ENCODE measurements at places on chromosomes 13 and 19. TPM values are rescaled to one million over a fixed set of nuclear protein-coding genes. Genes with fewer than 3 reads are reported as not detected.
A peak's percentile ranks its signal among the peaks of the same experiment; 100 is the strongest.

- DNase-seq = no peak
Measured at GRCh38 chr19:41606215-41606837, 20.5 kb downstream of the CEACAM4 start.

DNA sequence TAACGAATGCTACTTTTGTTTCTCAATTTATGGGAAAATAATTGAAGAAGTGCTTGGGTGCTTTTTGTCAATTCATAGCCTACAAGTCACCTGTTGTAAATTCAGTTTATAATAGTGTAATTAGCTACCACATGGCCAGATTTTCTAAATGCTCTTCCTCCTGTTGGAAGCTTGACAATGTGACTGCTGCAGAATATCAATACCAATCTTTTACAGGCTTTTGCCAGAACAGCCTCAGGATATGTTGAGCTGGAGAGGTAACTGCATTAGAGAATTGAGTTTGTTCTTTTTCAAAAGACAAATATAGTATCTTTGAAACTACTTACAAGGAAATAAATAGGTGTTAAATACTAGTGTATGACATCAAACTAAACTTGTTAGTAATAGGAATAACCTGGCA lies 277.8 kb downstream of the POU4F1 start:
- no peak for DNase-seq

DNA sequence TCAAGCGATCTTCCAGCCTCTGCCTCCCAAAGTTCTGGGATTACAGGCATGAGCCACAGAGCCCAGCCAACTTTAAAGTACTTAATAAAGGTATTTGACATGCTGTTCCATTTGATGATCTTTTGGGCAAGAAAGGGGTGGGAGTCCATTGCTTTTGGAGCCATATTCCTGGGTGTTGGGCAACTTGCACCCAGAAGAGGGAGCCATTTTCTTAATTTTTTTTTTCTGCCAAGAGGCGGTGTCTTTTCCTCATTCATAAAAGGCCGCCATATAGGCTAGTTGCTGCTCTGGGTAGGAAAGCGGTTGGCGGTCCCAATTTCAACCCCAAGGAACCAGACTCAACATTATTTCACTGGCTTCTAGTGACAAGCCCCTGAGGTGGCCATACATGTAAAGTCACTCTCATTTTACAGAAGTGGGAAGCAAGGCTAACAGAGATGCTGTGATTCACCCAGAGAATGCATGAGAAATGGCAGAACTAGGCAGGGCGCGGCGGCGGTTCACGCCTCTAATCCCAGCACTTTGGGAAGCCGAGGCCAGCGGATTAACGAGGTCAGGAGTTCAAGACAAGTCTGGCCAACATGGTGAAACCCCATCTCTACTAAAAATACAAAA lies 139.6 kb downstream of the CACNA1A start:
- DNase-seq = no peak

DNA sequence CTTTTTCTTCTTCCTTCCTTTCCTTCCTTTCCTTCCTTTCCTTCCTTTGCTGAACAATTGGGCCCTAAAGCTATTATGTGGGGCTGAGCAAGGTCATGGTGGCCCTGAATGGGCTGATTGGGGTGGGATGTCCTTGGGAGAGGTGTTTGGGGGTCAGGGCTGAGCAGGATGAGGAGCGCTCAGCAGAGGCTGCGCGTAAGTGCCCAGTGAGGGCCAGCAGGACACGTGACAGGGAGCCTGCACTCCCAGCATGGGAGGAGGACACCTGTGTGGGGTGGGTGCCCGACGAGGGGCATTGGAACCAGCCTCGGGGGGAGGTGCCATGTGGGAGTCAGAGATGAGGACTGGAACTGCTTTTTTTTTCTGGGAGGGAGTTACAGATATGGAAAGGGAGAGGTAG lies 5.4 kb upstream of the LGALS7 start:
- no peak for DNase-seq

GRCh38 chr19:368630-369024 lies 24.0 kb upstream of the MIER2 start:
- DNase-seq = no peak

GRCh38 chr19:42466521-42467182 lies 23.9 kb upstream of the CXCL17 start:
- no peak for DNase-seq

OR7A5 gene
- total RNA-seq = not detected

DNA sequence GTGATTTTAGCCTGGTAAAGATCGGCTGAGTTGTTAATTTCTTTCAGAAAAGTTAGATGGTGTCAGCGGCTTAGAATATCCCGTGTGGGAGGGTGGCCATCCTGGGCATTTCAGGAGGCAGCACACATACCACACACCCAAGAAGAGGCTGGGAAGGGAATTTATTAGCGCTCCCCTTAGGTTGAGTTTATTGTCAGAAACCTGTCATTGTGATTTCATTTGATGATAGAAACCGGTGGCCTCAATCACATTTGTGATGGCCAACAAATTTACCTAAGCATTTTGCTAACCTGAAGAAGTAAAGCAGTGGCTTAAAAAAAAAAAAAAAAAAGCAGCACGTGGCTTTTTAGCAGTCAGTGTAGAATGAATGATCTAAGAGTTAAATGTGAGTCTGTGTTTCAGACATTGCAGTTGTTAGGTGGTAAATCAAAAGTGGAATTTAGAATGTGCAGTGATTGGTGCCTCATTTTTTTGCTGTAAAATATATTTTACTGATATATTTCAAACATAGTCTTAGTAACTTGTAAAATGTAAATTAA lies 2.7 kb downstream of the SIPA1L3 start:
- DNase-seq = no peak

DNA sequence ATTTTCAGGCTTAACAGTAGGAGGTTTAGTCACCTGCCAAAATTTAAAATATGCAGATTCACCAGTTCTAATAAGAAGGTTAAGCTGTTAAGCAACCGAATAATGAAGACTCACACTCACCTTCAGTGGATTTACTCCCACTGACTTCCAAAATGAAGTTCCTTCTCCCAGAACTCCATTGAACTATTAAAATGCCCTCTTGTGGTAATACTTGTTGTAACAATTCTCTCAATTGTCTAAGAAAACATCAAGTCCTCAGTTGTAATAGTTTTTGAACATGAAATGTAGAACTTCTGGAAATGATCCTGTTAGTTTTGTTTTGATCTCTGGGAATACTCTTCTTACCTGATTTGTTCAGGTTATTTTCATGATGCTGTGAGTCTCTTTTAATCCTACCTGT lies 522.0 kb upstream of the ATXN8OS start:
- DNase-seq = no peak

GRCh38 chr19:33828266-33829075 lies 31.8 kb downstream of the KCTD15 start:
- DNase-seq = no peak

CNFN gene
- 5.0 TPM for total RNA-seq

GRCh38 chr19:2665103-2665502 lies 37.4 kb downstream of the GNG7 start:
- no peak for DNase-seq

IZUMO2 gene
- total RNA-seq = not detected

GRCh38 chr13:60080850-60081249 lies 82.9 kb downstream of the DIAPH3 start:
- no peak for DNase-seq

DNA sequence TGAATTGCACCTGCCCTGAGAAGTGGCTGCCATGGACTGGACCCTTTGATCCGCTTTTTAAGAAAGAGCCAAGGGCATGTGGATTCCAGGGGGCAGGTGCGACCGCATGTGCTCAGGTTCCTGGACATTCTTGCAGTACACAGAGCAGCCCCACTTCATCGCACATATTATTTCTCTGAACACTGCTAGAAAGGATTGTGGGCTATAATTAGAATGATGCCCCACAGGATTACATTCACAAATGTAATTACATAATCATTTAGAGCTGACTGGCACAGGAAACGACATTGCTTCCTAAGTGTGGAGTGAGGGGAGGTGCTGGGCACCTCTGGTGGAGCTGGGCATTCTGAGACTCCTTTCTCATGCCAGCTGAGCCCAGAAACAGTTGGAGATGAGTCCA lies 37.5 kb upstream of the VSTM2B start:
- DNase-seq = no peak

- DNase-seq = no peak
Measured at GRCh38 chr13:68551701-68552522, 1321.8 kb upstream of the PCDH9 start.

GRCh38 chr19:3154957-3155736 lies 19.3 kb downstream of the GNA15 start:
- no peak for DNase-seq

DNA sequence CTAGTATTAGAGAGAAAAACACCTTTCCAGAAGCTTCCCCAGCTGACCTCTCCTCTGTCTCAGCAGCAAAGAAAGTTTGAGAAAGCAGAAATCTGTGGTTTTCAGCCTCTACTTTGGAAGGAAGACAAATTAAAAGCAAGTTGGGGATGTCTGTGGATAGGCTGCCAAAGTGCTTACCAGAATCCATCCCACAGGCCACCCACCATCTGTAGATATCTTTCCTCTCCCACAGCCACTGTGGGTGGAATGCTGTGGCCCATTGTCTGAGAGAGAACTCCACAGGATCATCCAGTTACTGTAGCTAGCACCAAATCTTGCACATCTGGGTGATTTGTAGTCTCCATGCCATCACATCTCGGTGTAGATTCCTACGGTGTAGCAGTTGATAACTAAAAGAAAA lies 133.5 kb downstream of the DNAJC15 start:
- no peak for DNase-seq

DNA sequence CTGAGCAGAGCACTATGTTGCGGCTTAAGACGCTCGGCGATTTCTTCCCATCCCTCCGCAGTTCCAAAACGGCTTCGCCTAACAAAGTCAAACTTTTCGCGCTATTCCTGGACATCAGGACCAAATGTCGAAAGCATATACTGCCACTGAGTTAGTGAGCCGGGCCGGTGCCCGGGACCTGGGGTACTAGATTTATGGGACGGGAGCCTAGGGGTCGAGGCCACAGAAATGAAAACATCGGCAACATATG lies 699 bp downstream of the RCBTB2 start:
- peak; percentile 31 for DNase-seq

DNA sequence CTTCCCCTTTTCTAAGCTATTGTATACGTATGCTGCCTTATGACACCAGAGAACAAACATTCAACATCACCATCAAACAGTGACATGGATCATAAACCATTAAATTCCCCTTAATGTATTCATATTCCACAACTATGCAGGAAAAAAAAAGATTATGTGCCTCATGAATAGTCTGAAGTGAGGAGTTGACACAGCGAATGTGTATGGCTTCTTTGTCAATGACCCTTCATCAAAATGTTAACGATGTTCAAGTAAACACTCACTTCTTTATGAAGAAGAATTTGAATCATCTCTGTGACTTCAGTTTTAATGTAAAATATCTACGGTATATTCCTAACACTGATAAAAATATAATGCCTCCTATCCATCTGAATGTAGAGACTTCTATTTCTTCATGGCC lies 44.6 kb downstream of the SMAD9 start:
- no peak for DNase-seq

- DNase-seq = no peak
Measured at GRCh38 chr13:43411211-43411610, 375.6 kb downstream of the ENOX1 start.

DNA sequence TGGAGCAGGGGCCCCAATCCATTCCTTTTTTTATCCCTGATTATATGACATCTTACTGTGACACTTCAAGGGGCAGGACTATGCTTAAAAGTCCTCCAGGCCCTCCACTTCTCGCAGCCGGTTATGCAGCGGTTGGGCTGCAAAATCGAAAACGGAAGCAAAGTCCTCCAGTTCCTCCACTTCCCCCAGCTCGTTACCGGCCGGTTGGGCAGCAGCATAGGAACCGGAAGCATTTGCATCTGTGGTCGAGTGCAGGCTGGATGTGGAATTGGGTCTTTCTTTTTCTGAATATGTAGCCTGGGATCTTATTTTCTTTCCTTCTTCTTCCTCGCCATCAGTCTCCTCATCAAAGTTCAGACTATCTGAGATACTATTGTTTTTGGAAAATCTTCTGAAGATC lies 46.1 kb downstream of the OXGR1 start:
- no peak for DNase-seq

SEMA6B gene
- 0.65 TPM for total RNA-seq

DNA sequence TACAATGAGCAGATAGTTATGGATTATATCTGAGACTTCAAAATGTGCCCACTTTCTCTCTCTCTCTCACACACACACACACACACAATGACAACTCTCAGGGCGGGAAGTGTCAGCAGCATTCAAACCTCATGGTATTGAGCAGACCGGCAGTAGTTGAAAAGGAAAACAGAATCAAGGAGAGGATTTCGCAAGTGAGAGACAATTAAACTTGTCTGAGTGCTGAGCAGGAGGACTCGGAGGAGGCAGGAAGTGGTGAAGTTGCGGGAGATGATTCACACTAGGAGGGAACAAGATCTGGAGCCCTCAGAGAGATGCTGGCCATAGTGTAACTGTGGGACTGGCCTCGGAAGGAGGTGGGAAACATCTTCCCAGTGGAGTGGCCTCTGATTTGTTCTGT lies 353.1 kb downstream of the EFNB2 start:
- DNase-seq = peak; percentile 42

KLK8 gene
- 9.1 TPM for total RNA-seq

SPACA4 gene
- total RNA-seq = not detected

APOC4 gene
- not detected for total RNA-seq

DNA sequence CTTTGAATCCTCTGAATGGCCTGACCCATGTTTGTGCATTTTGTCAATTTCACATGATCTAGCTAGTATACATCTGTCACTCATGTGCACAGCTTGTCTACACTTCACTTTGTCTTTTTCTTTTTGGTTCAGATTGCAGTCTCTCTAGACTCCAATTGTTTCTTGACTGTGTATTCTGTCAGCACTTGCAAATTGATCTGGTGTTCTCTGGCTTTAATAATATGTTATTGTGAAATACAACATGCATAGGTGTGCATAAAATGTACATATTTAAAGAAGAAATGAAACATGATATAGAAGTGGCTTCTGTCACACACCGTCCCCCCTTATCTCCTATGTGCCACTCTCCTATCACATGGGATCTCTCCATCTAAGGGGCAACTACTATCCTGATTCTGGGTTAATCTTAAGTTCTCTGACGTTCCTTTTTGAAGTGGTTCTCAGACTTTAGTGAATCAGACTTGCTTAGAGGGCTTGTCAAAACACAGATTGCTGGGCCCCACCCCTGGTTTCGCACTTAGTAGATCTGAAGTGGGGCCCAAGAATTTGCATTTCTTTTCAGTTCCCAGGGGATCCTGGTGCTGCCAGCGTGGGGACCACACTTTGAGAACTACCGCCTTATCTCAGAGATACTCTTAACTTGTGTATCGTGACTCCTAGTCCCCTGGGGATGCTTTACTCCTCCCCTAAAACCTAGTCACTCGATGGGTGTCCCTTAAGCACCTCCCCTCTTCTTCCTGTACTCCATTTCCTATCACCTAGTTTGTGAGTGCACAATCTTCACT lies 5.8 kb downstream of the KRTDAP start:
- DNase-seq = no peak

ZNF790 gene
- 1.2 TPM for total RNA-seq

- DNase-seq = no peak
Measured at GRCh38 chr19:54607785-54608150, 14.3 kb downstream of the LILRA1 start.

Measured in epithelial cell of proximal tubule (primary cell).